ENCODE measurements at places on chromosomes 16 and 17.

- DNase-seq = peak; percentile 97
Measured at GRCh38 chr17:16215273-16215964, at the start of gene NCOR1. TSS of gene NCOR1 (minus strand) at chr17:16215534. CDS start at chr17:16194569, 20,965 bp downstream.

DNA sequence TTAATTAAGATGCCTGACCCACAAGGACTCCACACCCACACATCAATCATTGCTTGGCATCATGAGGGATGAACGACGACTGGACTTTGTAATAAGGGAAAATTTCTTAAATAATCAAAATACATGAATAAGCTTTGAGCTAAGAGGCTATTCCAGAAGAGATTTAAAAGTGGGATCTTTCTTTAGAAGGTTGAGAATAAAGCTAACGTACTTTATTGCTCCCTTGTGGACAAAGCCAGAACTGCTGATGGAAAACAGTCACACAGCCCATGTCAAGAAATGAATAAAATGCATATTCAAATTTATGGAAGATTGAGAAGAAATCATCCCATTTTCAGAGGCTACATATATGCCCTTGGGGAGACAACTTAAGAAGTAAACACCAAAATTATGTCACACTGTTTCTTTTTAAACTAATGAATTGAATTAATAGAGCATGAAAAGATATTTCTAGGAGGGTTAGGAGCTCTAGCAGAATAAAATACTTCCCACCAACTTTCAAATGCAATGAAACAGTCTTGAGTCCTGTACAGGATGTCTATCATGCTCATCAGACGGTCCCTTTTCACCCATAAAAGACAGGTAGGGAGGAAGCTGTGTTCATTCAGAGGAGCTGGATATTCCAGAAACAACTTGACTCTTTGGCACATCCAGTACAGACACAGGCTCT, 60.2 kb upstream of the PHOSPHO1 start:
- peak; percentile 40 for DNase-seq

DNA sequence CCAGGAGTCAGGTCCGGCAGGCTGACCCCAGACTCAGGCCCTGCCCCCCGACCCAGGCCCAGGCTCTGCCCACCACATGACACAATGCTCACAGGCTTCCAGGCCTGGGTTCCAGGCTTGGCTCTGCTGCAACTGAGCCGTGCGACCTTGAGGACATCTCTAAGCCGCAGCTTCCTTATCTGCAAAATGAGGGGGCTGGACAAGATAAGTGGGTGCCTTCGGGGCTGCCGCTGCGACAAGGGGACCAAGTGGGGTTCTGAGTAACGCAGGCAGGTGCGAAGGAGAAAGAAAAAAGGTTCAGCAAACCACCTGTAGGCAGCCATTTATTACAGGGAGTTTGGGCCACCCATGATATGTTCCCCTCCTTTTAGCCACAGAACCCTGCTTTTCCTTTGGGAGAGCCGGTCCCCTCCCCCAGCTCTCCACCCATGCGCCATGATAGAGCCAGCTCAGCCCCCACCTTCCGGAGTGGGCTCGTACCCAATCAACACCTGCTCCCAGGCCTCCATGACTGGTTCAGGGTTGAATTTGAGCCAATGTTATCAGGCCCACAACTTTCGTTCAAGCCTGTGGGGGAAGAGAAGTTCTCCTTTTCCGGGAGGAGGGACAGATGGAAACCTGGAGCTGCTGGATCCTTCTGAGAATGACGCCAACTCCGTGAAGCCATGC, 38.2 kb downstream of the RTN4RL1 start:
- DNase-seq = no peak

DNA sequence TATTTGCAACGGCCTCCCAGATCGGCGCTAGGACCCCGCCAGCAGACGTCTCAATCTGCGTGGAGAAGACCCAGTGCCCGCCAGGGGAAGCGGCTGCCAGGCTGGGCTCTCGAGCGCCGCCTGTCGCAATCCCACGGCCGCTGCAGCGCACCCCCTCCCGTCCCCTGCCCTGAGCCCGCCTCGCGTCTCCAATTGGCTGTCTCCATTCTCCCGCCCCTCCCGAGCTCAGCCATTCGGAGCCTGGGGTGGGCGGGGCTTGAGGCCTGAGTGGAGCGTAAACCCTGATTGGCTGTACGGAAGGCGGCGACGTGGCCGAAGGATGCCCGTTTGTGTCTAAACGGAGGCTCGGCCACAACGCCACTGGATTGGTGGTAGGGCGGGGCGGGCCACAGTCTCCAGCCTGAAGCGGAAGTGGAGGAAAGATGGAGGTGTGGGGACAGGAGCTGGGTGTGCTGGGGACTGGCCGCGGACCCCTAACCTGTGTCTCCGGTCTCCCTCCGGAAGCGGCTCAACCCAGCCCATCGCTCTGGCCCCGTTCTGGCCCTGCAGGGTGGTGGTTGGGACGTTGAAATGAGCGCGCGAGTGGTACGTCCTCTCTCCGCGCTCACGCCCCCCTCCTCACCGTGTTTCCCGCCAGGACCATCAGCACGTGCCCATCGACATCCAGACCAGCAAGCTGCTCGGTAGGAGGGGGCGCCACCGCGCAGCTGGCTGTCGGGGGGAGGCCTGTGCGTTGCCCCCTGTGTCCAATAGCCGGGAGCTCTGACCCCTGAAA, at the start of gene CDK5RAP3:
CDK5RAP3 (plus strand) TSS at position 389 of the 775 bp plus-strand sequence; CDS start at position 423, 34 bp downstream.
- DNase-seq = peak; percentile 100

- DNase-seq = peak; percentile 88
Measured at GRCh38 chr17:19672009-19672750, 23.6 kb downstream of the ALDH3A2 start.

- DNase-seq = no peak
Measured at GRCh38 chr16:61944004-61944403, 92.2 kb downstream of the CDH8 start.

- DNase-seq = no peak
Measured at GRCh38 chr17:44384281-44384822, 5.1 kb downstream of the ITGA2B start.

- no peak for DNase-seq
Measured at GRCh38 chr17:70539132-70539924, 370.0 kb downstream of the KCNJ2 start.

All from small intestine (tissue), 16 donors.